Renal cortical epithelial cell (primary cell): ENCODE measurements at places on chromosomes 6 and 20. TPM values are rescaled to one million over a fixed set of nuclear protein-coding genes. Genes with fewer than 3 reads are reported as not detected.

Gene XKR7
- total RNA-seq: 0.10 and 0.17 TPM in 2 replicates

Gene EEF1A2
- total RNA-seq: 4.5 and 29.3 TPM in 2 replicates

Gene COL12A1
- total RNA-seq: 43.8 and 44.6 TPM in 2 replicates

Gene FOXC1
- 9.9 and 17.9 TPM in 2 replicates for total RNA-seq

Gene SRSF12
- 4.0 and 5.7 TPM in 2 replicates for total RNA-seq

Gene SLC17A3
- total RNA-seq: 5.6 and 30.0 TPM in 2 replicates

GRCh38 chr6:100296810-100297544, 167.7 kb downstream of the SIM1 start:
- peak; percentile 98 for DNase-seq

GRCh38 chr6:132445201-132445951, 44.1 kb upstream of the MOXD1 start:
- peak; percentile 98 for DNase-seq

GRCh38 chr6:36362551-36363370, 24.7 kb downstream of the ETV7 start:
- DNase-seq: no peak

DNA sequence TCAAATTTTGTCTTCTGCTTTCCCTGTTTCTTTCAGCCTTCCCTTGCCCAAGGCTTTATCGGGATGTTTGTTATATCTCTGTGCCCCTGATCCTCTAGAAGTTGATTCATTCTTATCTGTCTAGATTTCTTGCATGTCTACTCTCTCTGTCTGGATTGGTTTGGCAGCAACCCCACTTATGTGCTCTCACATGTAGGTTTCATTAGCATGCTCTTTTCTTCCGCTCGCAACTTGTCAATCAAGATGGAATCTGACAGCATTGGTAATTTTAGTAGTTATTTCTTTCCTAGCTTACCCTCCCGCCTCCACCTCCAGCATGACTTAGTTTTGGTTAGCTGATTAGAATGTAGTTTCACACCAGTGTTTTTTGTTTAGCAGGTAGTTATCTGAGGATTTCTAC, 39.3 kb downstream of the LRRC1 start:
- DNase-seq: no peak

- no peak for DNase-seq
These were observed 76.7 kb upstream of the PAX1 start for GRCh38 chr20:21628800-21629199.

DNA sequence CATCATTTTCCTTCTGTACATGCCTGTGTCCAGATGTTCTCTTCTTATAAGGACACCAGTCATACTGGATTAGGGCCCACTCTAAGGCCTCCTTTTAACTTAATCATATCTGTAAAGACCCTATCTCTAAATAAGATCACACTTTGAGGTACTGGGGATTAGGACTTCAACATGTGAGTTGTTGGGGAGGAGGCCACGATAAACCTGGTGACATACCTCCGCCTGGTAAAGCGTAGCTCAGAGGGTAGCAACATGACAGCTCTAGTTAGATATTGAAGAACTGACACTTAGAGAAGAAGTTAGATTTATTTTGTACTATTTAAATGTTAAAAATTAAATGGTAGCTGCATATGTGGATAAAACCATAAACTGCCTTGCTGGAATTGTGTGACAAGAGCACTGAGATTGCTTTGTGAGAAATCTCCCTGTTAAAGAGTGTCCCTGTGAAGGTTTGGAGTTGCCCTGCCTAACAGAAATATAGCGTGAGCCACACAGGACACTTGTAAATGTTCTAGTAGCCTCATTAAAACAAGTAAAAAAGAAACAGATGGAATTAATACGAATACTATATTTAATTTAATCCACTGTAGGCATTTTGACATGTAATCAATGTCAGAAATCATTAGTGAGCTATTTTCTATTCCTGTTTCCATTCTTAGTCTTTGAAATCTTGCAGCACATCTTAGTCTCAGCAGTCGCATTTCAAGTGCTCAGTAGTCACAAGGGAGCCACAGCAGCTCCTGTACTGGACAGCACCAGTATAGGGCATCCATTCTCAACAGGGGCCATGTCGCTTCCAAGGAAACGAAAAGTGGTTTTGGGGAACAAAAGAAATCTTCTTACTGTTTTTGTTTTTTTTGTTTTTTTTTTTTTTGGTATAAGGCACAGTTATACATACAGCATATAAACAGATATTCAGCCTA, 13.4 kb downstream of the PLCB1 start:
- no peak for DNase-seq

GRCh38 chr6:92559611-92560010, 859.7 kb downstream of the EPHA7 start:
- no peak for DNase-seq
